ENCODE measurements at places on chromosomes 16 and 17.

DNA sequence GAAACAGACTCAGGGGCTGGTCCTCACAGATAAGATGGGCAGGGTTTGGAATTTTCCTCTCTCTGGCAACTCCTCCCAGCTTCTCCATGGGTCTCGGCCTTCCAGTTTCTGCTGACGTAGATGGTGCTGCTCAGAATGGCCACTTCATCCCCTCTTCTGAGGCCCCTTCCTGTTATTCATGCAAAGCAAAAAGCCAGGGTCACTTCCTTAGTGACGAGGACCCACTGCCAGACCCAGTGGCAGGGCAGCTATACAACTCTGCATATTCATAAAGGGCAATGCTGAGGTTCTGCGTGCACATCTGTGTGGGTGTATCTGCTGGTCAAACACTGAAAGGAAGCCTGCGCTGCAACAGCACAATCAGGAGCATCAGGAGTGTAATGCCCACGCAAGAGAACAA is 108.8 kb downstream of the WSCD1 start:
- DNase-seq = no peak

DNA sequence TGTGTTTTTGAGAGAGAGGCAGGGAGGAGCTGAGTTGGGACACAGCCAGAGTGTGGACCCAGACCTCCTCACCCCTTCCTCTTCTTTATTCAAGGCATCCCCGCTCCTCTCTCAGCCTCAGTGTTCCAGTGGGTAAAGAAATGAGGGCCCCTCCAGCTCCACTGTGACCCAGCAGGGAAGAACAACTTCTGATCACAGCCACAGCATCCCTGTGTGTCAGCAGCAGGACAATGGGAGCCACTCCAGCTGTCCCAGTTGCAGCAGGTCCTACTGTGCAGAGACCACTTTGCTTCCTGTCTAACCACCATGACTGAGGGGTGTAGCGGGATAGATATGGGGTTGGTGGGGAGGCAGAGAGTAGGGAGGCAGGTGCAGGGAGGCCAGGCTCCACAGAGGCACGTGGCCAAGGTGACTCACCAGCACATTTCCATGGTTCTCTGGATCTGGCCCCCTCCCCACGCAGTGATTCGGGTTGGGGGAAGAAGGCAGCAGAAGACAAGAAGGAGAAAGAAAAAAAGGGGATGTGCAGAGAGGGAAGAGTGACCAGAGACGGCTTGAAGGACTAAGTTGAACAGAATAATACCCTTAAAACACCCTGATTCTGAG is 24.5 kb downstream of the PIK3R5 start:
- DNase-seq = no peak

GRCh38 chr17:19738073-19738449 is 10.0 kb downstream of the ALDH3A1 start:
- no peak for DNase-seq

DNA sequence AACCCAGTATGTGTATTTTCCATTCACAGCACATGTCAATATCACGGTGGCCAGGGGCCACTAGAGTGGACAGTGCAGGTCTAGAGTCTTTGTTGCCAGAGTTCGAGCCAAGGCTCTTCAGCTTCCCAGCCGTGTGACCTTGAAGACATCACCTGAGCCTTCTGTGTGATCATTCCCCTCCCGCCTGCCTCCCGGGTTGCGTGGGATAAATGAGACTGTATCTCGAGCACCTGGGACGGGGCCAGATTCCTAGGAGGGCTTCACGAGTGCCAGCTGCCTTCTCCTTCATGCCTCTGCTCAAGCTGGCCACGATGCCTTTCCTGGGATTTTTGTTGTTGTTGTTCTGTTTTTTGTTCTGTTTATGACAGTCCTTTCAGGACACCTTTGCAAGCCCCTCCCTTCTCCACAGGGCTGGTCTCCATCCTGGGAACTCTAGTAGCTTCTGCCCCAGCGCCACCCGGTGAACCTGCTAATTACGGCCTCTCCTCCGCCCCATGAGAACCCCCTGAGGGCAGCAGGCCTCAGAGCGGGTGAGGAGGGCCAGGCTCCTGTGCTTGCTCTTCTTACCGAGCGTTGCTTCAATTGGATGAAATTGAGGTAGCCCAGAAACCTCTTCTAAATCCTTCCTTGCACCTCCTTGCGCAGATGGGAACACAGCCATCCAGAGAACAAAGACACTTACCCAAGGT is 3.9 kb downstream of the SPNS2 start:
- no peak for DNase-seq

- DNase-seq = no peak
These were observed 12.0 kb upstream of the BCAR1 start for GRCh38 chr16:75263291-75263962.

GRCh38 chr17:33113276-33113990 is 121.8 kb downstream of the SPACA3 start:
- no peak for DNase-seq

- DNase-seq = no peak
These were observed 13.0 kb upstream of the SCIMP start for GRCh38 chr17:5247621-5248020.

DNA sequence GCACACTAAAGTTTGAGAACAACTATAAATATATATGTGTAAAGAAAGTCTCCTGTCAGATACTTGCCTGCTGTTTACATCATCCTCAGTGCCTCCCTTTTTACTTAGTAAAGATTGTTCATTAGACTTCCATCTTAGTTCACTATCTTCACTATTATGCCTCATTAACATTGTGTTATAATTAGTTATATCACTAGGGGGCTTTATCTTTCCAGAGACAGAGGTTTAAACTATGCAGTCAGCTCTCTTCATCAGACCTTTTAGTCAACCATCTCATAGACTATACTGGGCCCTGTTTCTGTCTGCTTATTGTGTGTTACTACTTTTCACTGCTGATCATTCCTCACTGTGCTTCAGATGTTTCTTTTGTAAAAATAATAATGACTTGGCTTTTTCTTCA is 630.8 kb upstream of the KIF2B start:
- DNase-seq = no peak

DNA sequence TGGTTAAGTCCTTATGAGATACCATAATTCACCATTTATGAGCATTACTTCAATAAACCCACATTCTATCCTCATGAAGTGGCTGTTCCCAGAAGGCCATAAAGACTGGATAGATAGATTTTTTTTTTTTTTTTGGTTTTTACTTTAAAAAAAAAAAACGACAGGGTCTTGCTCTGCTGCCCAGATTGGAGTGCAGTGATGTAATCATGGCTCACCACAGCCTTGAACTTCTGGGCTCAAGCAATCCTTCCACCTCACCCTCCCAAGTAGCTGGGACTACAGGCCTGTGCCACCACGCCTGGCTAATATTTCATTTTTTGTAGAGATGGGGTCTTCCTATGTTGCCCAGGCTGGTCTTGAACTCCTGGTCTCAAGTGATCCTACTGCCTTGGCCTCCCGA is 102.3 kb downstream of the XYLT1 start:
- DNase-seq = no peak

DNA sequence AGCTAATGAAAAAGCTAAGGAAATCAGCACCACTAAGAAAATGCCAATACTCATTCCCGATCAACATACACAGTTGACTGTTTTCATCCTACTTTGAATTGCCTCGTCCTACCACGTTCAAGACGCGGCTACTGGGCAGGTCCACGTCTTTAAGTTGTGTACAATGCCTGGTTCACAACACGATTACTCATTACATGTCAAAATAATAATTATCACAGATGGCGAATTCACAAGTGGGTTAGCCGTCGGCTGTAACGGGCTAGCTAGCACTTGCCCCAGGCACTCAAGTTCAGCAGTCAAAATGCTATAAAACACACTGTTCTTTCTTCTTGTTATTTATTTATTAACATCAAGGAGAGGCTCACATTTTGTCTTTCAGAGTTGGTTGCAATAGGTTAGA is 124.2 kb downstream of the ZFHX3 start:
- no peak for DNase-seq

DNA sequence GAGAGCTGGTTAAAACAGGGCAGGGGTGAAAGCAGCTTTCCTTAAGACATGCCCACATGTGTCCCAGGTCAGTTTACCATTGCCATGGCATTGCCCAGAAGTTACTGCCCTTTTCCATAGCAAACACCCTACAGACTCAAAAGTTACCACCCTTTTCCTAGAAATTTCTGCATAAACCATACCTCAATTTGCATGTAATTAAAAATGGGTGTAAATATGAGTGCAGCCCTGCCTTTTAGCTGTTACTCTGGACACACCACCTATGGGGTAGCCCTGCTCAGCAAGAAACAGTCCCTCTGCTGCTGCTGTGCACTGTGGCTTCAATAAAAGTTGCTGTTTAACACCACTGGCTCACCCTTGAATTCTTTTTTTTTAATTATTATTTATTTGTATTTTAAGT is 168.5 kb upstream of the C16orf82 start:
- no peak for DNase-seq

DNA sequence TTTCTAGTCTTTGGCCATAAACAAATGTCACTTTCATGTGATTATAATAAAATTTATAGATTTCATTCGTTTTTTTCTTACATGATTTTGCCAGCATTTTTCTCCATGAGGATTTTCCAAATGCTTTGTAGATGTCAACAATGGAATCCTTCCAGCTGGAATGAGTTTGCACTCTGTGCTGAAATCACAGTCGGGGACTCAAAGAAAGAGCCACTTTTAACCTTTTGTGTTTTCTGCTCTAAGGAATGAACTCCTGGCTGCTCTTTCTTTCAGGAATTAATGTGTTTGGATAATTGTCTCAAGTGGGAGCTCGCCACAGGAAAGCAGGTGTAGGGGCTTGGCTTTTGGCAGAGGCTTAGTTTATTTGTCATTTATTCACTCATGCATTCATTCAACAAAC is 372.3 kb upstream of the SALL1 start:
- DNase-seq = no peak

GRCh38 chr16:56919099-56919800 is 12.7 kb upstream of the HERPUD1 start:
- no peak for DNase-seq

DNA sequence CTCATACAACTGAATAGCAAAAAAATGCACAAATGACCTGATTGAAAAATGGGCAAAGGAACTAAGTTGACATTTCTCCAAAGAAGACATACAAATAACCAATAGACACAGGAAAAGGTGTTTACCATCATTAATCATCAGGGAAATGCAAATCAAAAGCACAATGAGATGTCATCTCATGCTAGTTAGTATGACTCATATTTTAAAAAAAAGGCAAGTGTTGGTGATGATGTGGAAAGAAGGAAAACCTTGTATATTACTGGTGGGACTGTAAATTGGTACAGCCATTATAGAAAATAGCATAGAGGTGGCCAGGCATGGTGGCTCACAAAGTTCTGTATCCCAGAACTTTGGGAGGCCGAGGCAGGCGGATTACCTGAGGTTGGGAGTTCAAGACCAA is 232.5 kb upstream of the ZFHX3 start:
- DNase-seq = no peak

GRCh38 chr16:9077091-9077809 is 14.2 kb upstream of the HAPSTR1 start:
- no peak for DNase-seq

DNA sequence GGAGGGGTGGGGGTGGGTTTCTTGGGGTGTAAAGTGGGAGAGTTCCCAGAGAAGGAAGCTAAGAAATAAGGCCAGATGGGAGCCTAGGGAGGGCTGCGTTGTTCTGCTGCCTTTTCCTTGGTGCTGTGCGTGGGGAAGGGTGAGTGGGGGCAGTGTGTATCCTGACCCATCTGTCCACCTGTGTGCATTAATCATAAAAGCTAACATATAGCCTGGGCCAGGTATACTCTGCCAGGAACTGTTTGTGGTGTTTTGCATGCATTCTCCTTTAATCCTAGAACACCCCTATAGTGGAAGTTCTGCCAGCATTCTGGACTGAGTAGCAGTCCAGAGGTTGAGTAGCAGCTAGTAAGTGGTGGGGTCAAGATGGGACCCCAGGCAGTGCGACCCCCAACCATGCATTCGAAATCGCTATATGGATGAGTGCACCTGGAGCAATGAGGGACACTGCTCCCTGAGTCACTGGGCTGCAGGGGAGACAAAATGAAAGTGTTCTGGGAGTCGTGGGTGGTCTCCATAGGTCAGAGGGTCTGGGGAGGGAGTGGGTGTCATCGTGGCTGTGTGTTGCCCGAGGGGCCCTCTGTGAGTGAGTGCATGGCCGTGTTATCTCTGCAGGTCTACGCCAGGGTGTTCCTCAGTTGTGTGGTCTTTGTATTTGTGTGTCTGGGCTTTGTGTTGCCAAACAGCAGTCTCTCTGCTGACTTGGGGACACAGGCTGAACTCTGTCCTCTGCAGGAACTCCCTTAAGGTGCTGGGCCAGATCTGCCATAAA is 1.3 kb downstream of the ERBB2 start:
- DNase-seq = no peak

DNA sequence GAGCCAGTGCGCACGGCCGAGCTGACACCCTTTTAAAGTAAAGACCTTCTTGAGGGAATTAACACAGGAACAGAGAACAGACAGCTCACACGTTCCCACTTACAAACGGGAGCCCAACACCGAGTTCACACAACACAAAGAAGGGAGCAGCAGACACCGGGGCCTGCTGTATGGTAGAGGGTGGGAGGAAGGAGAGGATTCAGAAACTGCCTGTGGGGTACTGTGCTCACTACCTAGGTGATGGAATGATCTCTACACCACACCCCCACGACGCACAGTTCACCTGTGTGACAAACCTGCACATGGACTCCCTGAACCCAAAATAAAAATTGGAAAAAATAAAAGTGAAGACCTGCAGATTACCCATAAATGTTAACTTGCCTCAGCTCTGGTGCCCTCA is 32.5 kb downstream of the TMC6 start:
- DNase-seq = no peak

- no peak for DNase-seq
These were observed 53.7 kb downstream of the NACA2 start for GRCh38 chr17:61537264-61537771.

GRCh38 chr16:10501016-10501607 is 79.3 kb downstream of the EMP2 start:
- DNase-seq = no peak

DNA sequence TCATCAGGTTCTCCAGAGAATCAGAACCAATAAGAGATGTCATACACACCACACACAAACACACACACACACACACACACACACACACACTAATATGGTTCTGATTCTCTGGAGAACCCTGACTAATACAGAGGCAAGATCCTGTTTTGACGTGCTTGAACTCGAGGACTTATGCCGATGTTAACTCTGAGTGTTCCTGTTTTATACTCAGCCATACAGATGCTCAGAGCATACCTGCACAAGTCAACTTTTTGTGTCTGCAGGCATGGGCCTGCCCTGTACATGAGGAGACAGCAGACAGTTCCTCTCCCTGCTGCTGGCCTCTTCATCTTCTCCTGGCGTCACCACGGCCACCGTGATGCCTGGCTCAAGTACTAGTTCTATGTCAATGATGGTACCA is 635.9 kb downstream of the WWOX start:
- DNase-seq = no peak

- no peak for DNase-seq
These were observed 4.0 kb downstream of the LASP1 start for GRCh38 chr17:38873640-38874380.

- DNase-seq = no peak
These were observed 136.7 kb upstream of the NUDT7 start for GRCh38 chr16:77585379-77586251.

- no peak for DNase-seq
These were observed 8.9 kb upstream of the CIITA start for GRCh38 chr16:10868104-10868595.

GRCh38 chr16:85479972-85480726 is 133.0 kb upstream of the GSE1 start:
- DNase-seq = no peak

GRCh38 chr17:33086878-33087277 is 95.2 kb downstream of the SPACA3 start:
- DNase-seq = no peak
